ENCODE measurements at places on chromosomes 13 and 19.

- no peak for DNase-seq
These were observed 329.8 kb upstream of the GPC6 start for GRCh38 chr13:92896842-92897241.

- DNase-seq = no peak
These were observed 72.1 kb downstream of the GPC6 start for GRCh38 chr13:93298713-93299112.

DNA sequence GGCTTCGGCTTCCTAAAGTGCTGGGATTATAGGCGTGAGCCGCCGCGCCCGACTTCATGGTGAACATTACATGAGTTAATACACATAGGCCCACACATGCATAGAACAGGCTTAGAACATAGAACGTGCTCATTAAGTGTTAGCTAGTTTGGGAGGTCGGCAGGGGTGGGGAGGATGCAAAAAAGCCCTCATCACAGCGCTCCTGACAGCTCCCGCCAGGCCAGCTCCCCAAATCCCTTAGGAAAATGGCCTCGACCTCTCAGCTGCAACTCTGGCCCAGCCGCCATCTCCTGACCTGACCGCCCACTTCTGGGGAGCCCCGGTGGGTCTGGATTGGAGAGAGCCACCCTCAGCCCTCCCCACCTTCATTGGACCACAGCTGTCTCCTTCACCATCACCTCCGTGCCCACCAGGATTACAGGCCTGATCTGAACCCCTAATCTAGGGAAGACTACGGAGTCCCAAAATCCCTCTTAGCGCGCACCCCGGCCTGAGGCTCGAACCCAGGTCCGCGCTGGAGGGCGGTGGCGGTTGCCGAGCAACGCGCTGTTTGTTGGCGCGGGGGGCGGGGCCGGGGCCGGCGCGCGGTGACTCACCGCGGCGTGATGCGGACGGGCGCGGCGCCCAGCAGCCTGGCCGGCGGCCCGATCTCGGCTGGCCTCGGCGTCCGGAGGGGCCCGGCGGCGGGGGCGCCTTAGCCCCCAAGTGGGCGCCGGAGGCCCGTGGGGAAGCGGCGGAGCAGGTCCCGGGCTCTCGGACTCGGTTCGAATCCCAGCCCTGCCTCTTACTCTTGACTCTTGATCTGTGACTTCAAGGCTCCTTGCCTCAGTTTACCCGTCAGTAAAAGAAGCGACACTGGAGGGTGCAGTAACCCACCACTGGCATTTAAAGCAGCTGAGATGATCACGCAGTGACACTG lies 26.7 kb upstream of the NANOS3 start:
- DNase-seq = no peak

- DNase-seq = no peak
These were observed 555.9 kb downstream of the DIAPH3 start for GRCh38 chr13:59607780-59608233.

DNA sequence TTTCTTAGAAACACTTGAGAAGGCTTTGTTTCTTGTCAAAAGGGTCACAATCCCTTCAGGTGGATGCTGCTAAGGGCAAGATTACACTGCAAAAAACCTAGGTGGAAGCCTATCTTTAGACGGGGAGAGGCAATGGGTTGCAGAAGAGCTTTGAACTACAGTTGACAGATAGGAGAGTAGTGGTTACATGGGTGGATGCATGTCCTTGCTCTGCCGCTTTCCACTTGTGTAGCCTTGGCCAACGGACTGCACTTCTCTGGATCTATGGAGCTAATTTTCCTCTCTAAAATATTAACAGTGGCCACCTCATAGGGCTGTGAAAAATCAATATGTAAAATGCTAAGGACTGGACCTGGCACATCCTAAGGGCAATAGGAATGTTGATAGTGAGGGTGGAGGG lies 980 bp downstream of the BCKDHA start:
- DNase-seq = no peak

- no peak for DNase-seq
These were observed 3.7 kb downstream of the PRKACA start for GRCh38 chr19:14113762-14114414.

GRCh38 chr13:29497137-29497654 lies 98.3 kb downstream of the SLC7A1 start:
- DNase-seq = no peak

- DNase-seq = no peak
These were observed 34.4 kb upstream of the TUBGCP3 start for GRCh38 chr13:112622375-112622774.
